ENCODE measurements at places on chromosomes 4 and X. TPM values are rescaled to one million over a fixed set of nuclear protein-coding genes. Genes with fewer than 3 reads are reported as not detected.

DNA sequence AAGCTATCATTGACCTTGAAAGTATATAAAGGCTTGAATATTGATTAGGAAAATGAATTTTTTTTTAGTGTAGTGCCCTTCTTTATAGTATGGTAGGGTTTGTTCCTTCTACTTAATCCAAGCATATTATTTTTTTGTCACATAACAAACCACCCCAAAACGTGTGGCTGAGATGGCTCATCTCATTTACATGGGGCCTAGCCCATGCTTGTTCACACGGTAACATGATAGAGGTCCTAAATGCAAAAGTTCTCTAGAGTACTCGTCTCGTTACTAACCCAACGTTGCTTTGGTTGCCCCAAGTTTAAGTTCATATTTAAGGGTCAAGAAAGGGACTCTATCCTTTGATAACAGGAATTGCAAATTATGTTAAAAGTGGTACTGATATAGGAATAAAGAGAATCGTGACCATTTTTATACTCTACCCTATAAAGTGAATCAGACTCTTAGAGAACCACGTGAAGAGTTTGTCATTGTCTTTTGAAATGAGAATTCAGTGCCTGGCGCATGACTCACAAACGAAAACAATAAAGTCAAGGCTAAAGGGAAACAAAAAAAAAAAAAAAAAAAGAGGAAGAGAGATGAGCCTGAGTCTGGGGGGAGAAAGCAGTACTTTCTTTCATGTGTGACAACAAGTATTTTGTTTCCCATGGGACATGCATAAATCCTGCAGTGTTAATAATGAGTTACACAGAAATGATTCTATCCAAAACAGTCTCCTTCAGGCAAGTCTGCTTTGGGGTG, 402.8 kb upstream of the NWD2 start:
- no peak overlapping the region for H3K4me3 ChIP-seq
- H3K36me3 ChIP-seq, result no peaks in the 10 kb centered on the region
- no peaks in the 10 kb centered on the region for H3K27me3 ChIP-seq
- H3K27ac ChIP-seq, result no peak overlapping the region

The CD40LG gene
- not detected for total RNA-seq

- DNase-seq, result peak; percentile 86
- H3K27ac ChIP-seq, result peak overlapping the region; percentile 85
- peaks cover 2% of the 10 kb centered on the region for H3K36me3 ChIP-seq
- no peaks in the 10 kb centered on the region for H3K27me3 ChIP-seq
- H3K4me3 ChIP-seq, result no peak overlapping the region
Observed at GRCh38 chr4:143406523-143406922, 69.8 kb downstream of the GAB1 start.

The GAGE12E gene
- total RNA-seq, result not detected

GRCh38 chrX:20374900-20375438, 108.3 kb upstream of the RPS6KA3 start:
- H3K27me3 ChIP-seq, result no peaks in the 10 kb centered on the region
- no peaks in the 10 kb centered on the region for H3K36me3 ChIP-seq
- H3K27ac ChIP-seq, result no peak overlapping the region
- H3K4me1 ChIP-seq, result no peaks in the 10 kb centered on the region
- no peak for DNase-seq
- H3K4me3 ChIP-seq, result no peak overlapping the region

DNA sequence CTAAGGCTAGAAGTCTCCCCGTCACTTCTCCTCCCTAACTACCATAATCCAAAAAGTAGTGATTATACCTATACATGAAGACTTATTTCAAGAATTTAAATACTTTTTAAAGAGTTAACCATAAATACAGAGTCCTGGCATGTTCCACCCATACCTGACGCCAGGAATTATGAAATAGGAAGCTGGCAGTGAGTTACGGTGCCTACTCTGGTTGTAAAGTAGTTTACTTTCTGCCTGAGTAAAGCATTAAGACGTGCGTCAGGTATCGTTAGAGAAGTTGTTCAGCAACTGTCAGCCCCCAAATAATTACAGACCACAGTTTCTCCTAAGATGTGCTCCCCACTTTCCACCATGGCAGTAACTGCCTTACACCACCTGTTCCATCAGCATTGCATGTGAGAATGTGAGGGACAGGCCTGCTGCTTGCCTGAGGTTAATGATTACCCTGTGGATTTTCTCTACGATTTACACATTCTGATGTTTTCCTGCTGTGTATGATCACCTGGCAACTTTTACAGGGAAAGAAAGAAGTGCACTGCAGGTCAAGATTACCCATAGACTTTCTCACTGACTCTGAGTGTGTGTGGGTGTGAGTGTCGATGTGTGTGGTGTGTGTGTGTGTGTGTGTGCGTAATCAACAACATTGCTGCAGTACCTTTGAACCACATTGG, 92.3 kb upstream of the SLC7A11 start:
- H3K27me3 ChIP-seq, result no peaks in the 10 kb centered on the region
- H3K4me3 ChIP-seq, result no peak overlapping the region
- H3K36me3 ChIP-seq, result no peaks in the 10 kb centered on the region
- H3K4me1 ChIP-seq, result no peaks in the 10 kb centered on the region
- no peak for DNase-seq
- H3K27ac ChIP-seq, result no peak overlapping the region

The TLR10 gene
- not detected for total RNA-seq

The RHOXF1 gene
- not detected for total RNA-seq

The RNF175 gene
- not detected for total RNA-seq

- no peak overlapping the region for H3K27ac ChIP-seq
- H3K4me3 ChIP-seq, result no peak overlapping the region
- peaks cover 3% of the 10 kb centered on the region for H3K27me3 ChIP-seq
- H3K36me3 ChIP-seq, result peaks cover 27% of the 10 kb centered on the region
- peaks cover 4% of the 10 kb centered on the region for H3K4me1 ChIP-seq
Observed at GRCh38 chr4:23828020-23828715, 61.7 kb downstream of the PPARGC1A start.

DNA sequence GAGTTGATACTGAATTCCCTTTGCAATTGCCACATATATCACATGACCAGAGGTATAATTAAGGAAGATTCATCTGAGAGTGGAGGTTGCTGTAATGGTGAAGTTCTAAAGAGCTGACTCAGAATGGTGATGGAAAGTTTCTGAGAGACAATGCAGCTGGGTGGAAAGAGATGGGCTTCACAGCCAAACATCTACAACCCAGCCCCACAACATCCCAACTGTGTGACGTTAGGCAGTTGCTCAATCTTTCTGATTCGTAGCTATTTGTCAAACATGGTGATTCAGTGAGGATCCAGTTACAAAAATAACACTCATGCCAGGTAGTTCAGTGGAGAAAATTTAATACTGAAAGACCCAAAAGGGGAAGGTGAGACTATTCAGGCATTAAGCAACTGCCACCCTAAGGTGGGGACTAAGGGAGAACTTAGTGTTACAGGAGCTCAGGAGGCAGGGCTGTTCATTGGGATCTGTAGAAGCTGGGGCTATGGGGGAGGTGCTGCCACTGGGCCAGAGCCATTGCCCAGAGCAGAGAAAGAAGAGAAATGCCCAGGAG, 6.9 kb upstream of the AFF1 start:
- peaks cover 14% of the 10 kb centered on the region for H3K4me1 ChIP-seq
- no peak for DNase-seq
- no peaks in the 10 kb centered on the region for H3K27me3 ChIP-seq
- H3K36me3 ChIP-seq, result no peaks in the 10 kb centered on the region

Data from osteocyte (in vitro differentiated cells).